ENCODE measurements at places on chromosomes 11 and 22.

DNA sequence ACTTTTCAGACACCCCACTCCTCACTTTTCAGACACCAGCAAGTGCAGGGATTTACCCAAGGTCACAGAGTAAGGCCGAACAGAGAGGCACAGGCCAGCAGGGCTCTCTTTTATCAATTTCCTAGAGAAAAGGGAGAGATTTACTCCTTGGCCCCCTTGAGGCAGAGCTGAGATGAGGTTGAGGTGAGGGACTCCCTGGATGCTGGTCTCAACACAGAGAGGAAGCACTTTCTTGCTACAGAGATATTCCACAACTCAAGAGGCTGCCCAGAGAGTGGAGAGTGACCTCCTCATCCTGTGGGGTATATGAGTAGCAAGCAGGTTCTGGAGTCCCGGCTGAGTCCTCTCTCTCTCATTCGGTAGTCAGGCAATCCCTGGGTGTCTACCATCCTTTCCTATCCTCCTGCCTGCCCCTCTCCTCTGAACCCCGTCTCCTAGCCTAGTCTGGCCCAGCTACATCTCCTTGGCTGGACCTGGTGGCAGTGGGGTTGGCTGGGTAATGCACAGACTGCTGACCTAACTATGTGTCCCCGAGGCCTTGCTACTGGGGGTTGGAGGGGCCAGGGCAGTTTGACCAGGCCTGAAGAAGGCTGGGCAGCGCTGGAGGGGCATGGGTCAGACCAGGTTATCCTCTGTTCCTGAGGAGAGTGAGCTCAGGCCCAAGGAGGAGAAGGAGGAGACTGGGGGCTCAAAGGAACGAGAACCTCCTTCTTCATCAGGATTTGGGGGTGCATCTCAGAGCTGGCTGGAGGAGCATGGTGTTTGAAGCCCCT, 1.8 kb upstream of the ARHGEF17 start:
- DNase-seq = no peak

DNA sequence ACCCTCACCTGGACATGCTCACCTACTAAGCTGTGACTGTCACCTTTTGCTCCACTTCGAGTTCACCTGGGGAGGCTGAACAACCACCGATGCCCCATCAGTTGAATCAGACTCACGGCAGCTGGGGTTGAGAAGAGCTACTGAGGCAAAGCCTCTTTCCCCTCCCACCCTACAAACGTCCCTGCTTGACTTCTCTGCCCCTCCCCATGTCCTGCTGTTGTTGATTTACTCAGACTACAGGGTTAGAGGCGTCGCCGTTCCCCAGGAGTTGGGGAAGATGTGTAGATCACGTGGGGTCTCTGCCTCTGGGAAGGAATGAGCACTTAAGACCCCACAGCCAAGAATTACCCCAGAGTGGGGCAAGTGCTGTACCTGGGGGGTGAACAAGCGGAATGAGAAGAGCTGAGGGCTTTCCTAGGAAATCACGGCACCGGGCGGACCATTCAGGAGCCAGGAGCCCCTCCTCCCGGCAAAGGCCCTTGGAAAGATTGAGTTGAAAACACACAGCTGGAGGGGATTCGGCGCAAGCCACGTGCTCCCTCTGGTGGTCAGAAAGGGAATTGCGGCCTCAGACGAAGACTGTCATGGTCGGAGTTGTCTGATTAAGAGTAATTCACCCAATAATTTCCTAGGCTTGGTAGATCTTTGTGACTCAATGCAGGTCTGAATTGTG, 7.0 kb downstream of the FXYD2 start:
- peak; percentile 4 for DNase-seq

DNA sequence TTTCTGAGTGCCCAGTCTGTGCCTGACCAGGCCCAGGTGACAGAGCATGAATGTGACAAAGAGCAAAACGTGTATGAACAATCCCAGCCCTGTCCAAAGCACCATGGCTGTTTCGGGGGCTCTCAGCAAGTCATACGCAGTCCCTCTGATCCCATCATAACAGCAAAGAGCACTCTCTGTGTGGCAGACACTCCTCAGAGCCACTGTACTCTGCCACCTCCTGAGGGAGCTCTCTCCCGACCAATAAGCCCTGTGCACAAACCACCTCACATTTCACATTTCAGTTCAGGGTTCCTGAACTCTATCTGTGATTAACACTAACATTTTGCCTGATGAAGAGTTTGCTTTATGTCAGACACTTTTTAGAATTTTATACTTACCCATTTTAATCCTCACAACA, 6.6 kb downstream of the DGCR2 start:
- no peak for DNase-seq

- DNase-seq = no peak
These were observed 37.0 kb downstream of the SLC36A4 start for GRCh38 chr11:93160808-93161207.
